ENCODE measurements at places on chromosomes 13 and 19.

DNA sequence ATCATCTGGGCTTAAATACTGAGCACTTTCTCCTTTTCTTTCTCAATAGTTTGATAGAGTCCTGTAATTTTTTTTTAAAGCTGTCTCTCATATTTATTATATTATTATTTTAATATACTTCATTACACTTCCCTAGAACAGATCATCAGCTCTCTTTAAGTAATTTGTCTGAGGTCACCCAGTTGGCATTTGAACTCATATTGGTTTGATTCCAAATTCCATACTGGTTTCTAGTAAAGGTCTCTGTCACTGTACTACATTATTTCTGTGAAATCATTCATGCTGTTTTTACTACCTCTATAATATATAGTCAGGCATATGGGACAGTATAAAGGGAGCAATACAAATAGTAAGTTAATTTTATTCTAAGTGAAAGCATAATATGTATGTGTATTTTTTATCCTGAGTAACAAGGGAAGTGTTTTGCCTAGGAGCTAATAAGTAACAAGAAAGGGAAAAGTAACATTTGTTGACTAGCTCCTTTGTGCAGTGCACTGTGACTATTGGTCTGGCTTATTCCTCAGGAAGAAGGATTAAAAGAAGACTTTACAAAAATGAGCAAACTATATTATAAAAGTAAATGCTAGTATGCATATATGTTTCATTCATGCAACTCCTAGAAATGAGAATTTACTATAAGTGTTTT, 14.3 kb downstream of the LPAR6 start:
- no peak for DNase-seq

DNA sequence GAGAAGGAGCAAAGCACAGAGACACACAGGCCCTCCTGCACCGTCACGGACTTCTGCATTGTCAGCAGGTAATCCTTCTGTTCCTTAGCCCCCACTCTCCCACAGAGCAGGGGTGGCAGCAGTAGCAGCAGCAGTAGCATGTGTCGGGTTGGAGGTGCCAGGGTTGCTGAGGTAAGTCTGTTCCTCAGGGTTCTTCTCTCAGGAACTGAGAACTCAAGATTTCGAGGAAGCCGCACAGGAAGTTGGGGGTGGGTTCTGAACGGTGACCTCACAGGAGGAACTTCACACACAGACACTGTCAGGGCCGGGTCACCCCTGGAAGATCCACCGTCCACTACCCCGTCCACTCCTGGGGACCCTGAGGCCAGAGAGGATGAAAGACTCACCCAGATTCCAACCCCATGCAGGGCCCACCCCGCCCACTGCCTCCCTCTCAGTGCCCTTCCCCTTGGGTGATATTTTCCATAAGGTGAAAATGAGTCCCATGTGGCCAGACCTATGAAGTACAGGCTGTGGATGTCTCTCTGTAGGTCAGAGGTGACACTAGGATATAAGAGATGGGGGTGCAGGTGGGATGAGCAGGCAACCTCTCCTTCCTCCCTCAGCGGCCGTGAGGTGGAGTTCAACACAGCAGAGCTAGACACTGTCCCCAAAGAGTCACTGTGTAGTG, at the start of gene SIGLEC12:
TSS of gene SIGLEC12 (minus strand) at position 207 of the 670 bp plus-strand sequence. CDS start at position 140, 67 bp downstream.
- no peak for DNase-seq

- DNase-seq: no peak
Observed at GRCh38 chr19:40594255-40594654, 6.9 kb upstream of the LTBP4 start.

- no peak for DNase-seq
Observed at GRCh38 chr13:31094331-31095015, 67.2 kb downstream of the HSPH1 start.

GRCh38 chr13:41546372-41547190, 89.2 kb downstream of the RGCC start:
- no peak for DNase-seq

- peak; percentile 56 for DNase-seq
Observed at GRCh38 chr13:34076943-34077703, 259.2 kb downstream of the RFC3 start.

GRCh38 chr13:79711631-79712030, 230.7 kb downstream of the NDFIP2 start:
- DNase-seq: no peak

GRCh38 chr19:14559916-14560775, 11.7 kb downstream of the NDUFB7 start:
- DNase-seq: peak; percentile 55

DNA sequence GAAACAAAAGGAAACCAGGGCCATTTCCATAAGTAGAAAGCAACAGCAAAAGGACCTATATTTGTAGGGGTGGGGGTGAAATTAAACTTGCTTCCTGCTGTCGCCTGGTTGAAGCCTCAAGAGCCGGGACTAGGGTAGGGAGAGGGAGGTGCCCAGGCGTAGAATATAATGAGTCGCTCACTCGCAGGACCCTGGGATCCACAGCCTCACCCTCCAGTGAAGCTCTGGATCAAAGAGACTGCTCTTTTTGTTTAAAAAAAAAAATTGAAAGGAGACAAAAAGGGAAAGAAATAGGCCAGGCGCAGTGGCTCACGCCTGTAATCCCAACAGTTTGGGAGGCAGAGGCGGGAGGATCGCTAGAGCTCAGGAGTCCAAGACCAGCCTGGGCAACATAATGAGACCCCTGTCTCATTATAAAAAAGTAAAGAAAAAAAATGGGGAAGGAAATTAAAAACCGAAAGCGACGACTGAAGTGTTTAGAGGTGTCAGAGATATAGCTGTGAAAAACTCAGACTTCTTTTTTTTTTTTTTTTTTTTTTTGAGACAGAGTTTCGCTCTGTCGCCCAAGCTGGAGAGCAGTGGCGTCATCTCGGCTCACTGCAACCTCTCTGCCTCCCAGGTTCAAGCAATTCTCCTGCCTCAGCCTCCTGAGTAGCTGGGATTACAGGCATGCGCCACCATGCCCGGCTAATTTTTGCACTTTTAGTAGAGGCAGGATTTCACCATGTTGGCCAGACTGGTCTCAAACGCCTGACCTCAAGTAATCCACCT, 10.9 kb upstream of the ADGRE5 start:
- DNase-seq: no peak

- no peak for DNase-seq
Observed at GRCh38 chr19:39825531-39826076, 8.4 kb downstream of the DYRK1B start.

DNA sequence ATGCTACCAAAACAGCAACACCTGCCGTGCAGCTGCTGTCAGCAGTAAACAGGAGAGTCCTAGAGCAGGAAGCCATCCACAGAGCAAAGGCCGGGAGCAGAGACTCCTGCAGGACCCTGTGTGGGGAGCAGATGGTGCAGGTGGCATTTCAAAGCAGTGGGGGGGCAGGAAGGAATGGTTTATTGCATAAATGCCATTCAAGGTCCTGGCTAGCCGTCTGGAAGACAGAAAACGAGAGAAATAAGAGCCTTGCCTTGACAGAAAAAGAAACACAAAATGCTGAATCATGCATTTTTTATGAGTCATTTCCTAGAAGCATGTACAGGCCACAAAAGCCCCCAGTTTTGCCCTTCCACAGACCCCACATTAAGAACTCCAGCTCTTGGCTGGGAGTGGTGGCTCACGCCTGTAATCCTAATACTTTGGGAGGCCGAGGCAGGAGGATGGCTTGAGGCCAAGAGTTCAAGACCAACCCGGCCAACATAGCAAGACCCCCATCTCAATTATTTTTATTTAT, 5.4 kb downstream of the RSPH6A start:
- no peak for DNase-seq

DNA sequence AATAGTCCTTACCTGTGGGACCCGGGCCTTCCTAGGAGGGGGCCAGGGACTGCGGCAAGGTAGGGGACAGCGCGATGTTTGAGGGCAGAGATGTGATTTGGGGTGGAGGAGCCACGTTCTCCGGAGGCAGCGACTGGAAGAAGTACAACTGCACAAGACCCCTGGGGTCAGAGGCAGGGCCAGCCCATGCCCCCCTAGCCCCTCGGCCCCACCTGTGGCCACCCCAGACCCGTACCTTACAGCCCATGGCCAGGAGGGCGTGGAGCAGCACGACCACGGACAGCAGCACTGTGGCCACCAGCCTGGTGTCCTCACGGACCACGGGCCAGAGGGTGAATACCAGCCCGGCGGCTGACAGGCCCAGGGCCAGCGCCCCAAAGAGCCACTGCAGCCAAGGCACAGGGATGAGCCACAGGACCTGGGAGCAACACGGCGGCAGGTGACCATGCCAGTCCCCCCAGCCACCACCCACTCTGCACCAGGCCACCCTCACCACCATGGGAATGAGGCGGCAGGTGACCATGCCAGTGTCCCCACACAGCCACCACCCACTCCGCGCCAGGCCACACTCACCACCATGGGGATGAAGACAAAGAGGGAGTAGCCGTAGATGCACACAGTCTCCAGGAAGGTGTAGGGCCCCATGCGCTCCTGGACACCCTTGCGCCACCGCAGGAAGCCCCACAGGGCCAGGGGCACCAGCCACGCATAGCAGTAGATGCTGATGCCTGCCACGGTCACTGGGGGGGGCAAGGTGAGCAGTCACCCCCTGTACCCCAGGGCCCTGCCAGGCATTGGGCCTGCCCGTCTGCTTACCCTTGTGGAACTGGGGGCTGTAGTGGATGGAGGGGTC, 5.0 kb downstream of the YIPF2 start:
- no peak for DNase-seq

GRCh38 chr13:98998831-98999638, 21.2 kb upstream of the DOCK9 start:
- DNase-seq: no peak

DNA sequence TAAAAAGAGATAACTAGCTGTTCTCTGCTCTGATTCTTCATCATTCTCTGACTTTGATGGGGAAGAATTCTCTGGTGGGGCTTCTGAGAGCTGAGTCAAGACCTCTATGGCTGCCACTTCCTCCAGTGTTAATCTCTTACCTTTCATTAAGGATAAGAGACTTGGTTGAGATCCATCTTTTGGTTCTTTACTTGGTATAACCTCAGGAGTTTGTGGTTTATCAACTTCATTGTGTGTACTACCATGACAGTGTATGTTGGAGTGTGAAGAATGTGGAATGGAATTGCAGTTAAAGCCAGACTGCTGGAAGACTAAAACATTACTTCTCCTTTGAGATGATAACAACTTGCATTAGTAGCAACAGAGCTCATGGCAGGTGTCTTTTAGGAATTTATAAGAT, 222.0 kb downstream of the SLITRK5 start:
- DNase-seq: no peak

- no peak for DNase-seq
Observed at GRCh38 chr13:50548586-50548985, 294.9 kb downstream of the DLEU7 start.

GRCh38 chr19:8025316-8025715, 19.9 kb upstream of the ELAVL1 start:
- no peak for DNase-seq

DNA sequence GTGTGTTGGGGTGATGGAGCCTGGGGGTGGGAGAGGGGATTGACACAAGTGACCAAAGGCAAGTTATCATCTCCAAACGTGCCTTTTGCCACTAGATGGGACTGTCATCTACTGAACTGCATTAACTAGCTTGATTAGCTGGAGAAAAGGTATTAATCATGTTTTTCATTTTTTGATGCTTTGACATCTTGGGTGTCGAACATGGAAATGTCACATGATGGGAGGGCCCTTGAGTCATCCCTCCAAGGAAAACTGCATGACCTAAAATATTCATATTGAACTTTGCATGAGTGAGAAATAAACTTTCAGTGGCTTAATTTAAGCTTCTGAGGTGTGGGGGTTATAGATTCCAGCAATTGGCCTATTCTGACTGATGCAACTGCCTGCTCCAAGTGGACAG, 73.3 kb downstream of the ALOX5AP start:
- no peak for DNase-seq

- no peak for DNase-seq
Observed at GRCh38 chr19:43460362-43461016, 4.9 kb downstream of the LYPD3 start.

DNA sequence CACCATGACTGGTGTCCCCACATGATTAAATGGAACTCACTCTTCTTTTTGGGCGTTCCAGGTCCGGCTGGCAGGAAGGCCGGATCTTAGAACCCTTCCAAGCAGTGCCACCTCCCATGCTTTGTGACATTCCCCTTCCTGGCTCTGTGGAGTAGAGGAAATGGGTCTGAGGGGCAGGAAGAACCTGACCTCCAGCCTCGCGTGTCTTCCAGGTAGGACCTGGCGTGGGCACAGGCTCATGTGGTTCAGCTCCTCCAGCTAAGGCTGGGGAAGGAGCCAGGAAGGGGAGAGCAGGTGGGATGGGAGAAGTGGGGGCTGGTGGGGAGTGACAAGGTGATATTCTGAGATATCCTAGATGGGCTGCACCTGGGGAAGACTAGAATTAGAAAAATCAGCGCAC, 2.1 kb downstream of the TMEM255B start:
- DNase-seq: no peak

- no peak for DNase-seq
Observed at GRCh38 chr19:27929399-27929798, 1283.6 kb downstream of the UQCRFS1 start.

DNA sequence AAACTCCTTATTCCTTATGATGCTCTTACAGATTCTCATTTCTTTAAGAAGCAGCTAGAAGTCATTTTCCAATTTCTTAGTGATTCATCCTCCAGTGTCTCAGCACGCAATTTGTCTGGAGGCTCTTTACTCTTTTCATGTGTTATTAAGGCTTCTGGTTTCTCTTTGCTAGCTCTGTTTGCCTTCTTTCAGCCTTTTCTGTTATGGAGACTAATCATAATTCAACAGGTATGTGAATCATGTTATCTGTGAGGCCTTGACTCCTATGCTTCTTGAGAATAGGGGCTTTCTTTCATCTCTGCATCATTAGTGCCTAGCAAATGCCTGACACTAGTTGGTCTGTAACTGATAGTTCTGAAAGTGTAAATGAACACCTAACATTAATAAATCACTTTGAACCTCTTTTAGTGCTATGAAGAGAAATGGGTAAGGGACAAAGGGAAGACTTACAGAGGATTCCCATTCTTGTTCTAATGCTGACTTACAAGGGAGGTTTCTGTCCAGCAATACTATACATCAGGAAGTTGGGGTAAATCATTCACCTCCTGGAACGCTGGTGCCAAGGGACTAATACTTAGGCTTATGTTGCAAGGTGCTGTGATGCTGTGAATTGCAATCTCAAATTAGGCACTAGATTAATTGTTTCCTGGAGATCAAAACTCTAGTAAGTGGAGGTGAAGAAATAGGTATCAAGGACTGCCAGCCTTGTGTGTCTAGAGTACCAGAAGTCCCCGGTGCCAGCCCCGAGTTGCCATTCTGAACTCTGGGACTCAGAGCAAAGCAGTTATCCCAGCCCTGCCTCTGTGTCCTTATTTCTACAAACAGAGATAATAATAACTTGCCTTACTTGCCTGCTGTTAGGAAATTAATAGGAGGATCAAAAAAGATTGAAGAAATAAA, 265.6 kb downstream of the DCLK1 start:
- no peak for DNase-seq
